ENCODE measurements at places on chromosomes 2 and 18.

GRCh38 chr2:14039134-14039533 is 593.4 kb upstream of the LRATD1 start:
- no peak for DNase-seq

- DNase-seq = peak; percentile 65
Observed at GRCh38 chr2:237341872-237342271, 72.1 kb downstream of the COL6A3 start.

DNA sequence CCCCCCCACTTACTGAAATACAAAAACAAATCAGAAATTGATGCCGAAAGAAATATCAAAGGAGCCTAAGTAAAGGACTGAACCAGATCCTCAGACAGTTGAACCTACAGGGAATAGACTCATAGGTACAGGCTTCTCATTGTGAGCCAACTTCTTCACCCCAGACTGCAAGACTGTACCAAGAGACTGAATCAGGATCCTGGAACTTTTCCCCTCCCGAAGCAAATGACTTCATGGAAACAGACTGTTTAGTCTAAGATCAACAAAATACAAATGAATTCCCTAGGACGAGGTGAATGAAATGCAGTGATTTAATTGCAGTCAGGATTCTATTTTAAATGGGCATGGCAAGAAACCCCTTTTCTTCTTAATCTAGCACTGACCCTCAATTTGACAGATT is 53.6 kb upstream of the RNF152 start:
- DNase-seq = peak; percentile 59

GRCh38 chr18:1053331-1054315 is 149.0 kb downstream of the ADCYAP1 start:
- no peak for DNase-seq

DNA sequence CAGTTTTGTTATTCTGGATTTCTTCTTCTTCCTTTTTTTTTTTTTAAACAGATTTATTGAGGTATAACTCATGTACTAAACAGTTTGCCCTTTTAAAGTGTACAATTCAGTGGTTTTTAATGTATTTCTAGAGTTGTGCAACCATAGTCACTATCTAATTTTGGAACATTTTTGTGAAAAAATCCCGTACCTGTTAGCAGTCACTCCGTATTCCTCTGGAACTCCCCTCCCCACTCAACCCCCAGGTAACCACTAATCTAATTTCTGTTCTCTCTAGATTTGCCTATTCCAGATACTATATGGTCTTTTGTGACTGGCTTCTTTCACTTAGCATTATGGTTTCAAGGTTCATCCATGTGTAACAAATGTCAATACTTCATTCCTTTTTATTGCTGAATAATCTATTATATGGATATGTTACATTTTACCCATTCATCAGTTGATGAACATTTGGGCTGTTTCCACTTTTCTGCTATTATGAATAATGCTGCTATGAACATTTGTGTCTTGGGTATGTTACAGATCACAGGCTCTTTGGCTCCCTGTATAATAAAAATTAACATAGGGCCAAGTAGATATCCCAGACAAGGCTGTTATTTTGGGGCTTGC is 21.9 kb downstream of the EHBP1 start:
- no peak for DNase-seq

DNA sequence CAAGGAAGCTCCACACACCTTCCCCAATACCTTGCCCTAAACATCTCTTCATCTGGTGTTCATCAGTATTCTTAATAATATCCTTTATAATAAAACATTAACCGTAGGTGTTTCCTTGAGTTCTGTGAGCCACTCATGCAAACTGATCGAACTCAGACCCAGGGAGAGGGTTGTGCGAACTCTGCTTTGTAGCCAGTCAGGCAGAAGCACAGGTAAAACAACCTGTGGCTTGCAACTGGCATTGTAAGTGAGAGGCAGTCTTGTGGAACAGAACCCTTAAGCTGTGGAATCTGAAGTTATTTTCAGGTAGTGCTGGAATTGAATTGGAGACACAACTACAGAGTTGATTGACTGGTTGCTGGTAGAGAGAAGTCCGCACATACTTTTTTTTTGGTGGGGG is 4.7 kb downstream of the BUB1 start:
- no peak for DNase-seq

All from fibroblast of mammary gland (primary cell).